LoVo (cell line): ENCODE measurements at places on chromosomes 2 and 18.

DNA sequence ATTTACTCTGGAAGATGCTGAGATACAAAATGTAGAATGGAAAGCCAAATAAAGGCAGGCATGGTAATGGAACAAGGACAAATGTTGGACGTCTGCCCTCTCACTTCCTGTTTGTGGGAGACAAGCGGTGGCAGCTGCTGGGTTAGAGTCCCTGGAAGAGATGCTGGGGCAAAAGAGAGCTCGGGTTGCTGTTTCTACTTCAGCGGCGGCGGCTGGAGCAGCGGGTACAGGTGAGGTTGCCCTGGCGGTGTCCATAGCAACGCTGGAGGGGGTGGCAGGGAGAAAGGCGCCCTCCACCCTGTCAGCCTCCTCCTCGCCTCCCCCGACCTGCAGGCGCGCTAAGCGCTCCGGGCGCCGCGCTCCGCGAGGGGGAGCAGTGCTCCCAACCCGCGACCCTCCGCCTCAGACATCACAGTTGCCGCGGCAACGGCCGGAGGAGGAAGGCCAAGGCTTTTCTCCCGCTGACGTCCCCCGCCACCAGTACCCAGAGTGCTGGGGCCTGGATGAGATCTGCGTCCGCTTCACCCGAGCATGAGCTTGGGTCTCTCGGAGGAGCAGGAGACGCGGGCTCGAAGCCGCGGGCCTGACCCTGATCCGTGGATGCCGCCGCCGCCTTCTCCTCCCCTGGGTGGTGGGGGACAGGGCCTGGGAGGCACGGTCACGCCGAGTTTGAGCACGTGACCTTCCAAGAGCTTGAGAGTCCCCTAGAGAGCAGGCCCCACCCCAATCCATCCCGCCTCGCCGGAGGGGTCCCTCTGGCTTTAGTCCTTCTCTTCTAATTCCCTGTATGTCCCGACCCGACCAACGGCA lies 65.6 kb downstream of the NOL4 start:
- no peak for DNase-seq

- DNase-seq: no peak
Observed at GRCh38 chr18:52403291-52404021, 63.5 kb downstream of the DCC start.

- no peak for DNase-seq
Observed at GRCh38 chr18:58228762-58229161, 184.7 kb downstream of the NEDD4L start.

GRCh38 chr2:196696423-196697079 lies 57.0 kb downstream of the CCDC150 start:
- DNase-seq: peak; percentile 41

DNA sequence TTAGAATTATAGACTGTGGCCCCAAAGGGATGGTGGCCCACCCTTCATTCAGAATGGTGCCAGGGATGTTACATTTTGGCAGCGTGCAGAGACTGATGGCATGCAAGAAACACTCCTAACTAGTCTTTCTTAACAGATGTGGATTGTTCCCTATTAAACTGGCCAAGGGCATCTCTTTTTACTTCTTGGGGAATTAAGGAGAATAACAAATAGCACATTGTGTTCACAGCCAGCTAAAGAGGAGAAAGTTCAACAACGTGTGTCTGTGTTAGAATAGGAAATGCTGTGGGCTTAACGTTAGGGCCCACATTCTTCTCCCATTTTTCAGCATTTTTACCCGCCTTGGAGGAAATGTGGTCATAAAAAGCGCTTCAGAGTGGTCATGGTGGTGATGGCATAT lies 404.8 kb downstream of the CDH2 start:
- no peak for DNase-seq

GRCh38 chr2:46967990-46968647 lies 52.5 kb upstream of the MCFD2 start:
- DNase-seq: peak; percentile 88

- no peak for DNase-seq
Observed at GRCh38 chr2:75025633-75026380, 67.4 kb downstream of the POLE4 start.
